ENCODE measurements at places on chromosomes 16 and 17.

GRCh38 chr17:13420878-13421277, 180.9 kb downstream of the HS3ST3A1 start:
- peak; percentile 86 for DNase-seq

DNA sequence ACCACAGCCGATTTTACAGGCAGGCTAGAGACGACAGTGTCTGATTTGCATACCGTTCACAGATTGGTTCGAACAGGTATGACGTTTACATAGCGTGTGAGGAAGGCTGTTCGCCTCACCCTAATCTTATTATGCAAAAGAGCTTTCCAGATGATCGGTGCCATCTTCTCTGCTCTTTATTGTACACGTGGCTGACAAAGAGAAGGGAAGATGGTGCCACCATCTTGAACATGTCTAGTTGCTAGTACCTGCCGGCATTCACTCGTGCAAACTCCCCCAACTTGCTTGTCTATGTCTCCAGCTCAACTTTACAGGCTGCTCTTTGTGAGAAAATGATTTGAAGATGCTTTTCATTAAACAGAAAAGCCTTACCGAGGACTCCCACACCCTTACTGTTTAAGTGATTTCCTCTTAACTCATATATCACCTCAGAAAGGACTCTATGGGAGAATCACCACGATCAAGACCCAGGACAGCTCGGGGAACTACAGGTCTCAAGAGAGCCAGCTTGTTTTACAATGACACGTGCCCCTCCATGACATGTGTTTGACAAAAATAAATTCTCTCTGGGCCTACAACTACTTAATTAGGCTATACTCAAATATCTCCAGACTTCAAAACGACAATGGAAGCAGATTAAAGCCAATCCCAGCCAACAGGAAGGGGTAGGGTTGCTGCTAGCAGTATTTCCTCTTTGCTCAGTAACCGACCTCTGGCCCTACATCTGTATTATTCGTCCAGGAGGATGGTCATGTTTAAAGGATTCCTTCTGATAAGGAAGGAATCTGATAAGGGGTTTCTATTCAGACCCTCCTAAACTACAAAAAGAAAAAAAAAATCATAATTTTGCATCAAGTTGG, 480.6 kb downstream of the TMEM114 start:
- no peak for DNase-seq

GRCh38 chr17:1201132-1201702, 21.4 kb upstream of the ABR start:
- DNase-seq: no peak

- DNase-seq: peak; percentile 24
These were observed at the start of gene VMO1 for GRCh38 chr17:4786106-4786511. TSS of gene VMO1 (minus strand) at chr17:4786364. CDS start at chr17:4786352, 12 bp downstream.

DNA sequence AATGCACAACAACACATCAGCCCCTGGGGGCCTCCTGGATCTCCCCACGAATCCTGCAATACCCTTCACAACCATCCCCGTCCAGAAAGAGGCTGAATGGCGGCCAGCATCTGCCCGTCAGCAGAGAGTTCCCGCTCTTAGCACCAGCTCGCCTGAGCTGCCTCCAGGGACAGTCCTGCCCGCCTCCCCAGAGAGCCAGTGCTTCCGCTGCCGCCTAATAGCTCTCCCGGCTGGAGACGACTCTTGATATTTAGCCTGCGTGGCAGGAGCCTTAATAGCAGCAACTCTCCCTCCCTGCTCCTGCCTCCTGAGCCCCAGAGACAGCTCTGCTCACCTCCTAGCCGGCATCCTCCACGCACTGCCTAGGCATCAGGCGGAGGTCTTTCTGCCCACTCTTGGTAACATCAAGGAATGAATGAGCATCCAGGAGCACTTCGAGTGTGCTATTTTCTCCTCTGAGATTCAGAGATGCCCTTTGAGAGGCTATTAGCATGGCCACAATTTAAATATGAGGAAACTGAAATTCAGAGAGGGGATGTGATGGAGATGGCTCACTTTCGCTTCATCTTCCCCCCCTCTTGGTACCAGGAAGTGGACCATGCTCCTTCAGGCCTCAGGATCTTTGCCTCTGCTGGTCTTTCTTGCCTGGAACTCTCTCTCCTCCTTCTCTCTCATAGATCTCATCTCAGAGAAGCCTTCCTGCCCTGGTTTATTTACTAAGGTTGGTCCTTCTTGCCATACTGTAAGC, 67.9 kb downstream of the RAI1 start:
- DNase-seq: no peak

DNA sequence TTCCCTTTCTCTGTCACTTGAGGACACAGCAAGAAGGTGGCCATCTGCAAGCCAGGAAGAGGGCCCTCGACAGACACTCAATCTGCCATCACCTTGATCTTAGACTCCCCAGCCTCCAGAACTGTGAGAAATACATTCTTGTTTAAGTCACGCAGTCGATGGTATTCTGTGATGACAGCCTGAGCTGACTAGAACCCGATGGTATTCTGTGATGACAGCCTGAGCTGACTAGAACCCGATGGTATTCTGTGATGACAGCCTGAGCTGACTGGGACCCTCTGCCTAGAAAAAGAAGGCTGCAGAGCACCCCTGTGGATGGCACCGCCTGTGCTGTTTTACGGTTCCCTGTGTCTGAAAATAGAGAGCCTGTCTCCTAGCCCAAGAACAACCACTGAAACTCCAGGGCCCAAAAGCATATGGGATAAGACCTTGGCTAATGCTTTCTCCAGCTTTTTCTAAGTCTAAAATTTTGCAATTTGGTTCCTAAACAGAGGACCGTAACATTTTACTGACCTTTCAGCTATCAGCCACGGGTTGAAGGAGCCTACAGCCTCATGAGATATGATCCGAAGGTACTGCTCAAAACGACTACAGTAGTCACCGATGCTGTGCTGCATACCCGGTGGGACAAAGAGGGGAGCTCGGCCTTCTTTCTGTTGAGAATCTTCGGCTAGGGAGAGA, 33.1 kb upstream of the PITPNM3 start:
- peak; percentile 48 for DNase-seq

- DNase-seq: no peak
These were observed 280.0 kb downstream of the SOX9 start for GRCh38 chr17:72400863-72401262.

GRCh38 chr16:83806036-83806435, 1.7 kb upstream of the HSBP1 start:
- no peak for DNase-seq

DNA sequence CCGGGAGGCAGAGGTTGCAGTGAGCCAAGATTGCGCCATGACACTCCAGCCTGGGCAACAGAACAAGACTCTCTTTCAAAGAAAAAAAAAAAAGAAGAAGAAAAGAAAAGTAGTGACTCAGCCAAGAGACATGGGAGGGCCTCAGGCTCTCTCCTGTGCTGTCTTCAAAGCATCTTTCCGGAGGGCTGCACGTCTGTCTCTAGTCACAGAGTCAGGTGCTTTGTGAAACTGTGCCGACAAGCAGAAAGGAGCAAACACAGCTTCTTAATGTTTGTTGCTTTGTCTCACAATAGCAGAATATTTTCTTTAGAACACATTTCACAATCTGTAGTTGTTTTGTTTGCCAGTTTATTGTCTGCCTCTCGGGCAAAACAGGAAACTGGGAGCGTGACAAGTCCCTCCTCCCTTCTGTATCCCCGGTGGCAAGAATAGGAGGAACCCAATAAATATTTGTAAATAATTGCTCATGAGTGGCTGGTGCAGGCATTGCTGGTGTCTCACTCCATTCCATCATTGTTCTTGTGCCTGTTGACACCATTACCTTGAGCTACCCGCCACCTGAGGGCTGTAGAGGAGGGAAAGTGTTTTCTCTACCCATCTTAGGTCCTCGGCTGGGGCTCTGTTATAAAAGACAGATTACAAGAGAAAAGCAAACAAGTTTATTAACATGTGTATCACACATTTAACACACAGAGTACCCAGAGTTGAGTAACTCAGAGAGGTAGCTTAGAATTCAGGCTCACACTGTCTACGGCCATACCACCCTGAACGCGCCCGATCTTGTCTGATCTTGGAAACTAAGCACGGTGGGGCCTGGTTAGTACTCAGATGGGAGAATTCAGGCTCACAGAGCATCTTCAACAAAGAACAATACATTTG, 5.5 kb downstream of the GAST start:
- no peak for DNase-seq

DNA sequence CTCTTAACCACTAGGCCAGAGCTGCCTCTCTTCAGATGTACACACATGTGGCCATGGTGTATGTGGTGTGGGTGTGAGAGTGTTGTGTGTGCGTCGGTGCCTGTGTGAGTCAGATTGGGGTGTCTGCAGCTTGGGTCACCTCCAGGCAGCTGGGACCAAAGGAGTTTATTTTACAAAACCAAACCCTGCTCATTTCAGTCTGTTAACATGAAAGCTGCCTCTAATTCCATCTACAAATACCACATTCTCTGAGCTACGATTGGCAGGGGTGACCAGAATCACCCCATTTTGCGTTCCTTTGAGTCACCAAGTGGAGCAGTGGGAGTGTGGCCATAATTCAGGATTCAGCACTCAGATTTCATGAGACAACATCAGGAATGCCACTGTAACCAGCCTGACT, 105.3 kb downstream of the IRX5 start:
- DNase-seq: peak; percentile 57

DNA sequence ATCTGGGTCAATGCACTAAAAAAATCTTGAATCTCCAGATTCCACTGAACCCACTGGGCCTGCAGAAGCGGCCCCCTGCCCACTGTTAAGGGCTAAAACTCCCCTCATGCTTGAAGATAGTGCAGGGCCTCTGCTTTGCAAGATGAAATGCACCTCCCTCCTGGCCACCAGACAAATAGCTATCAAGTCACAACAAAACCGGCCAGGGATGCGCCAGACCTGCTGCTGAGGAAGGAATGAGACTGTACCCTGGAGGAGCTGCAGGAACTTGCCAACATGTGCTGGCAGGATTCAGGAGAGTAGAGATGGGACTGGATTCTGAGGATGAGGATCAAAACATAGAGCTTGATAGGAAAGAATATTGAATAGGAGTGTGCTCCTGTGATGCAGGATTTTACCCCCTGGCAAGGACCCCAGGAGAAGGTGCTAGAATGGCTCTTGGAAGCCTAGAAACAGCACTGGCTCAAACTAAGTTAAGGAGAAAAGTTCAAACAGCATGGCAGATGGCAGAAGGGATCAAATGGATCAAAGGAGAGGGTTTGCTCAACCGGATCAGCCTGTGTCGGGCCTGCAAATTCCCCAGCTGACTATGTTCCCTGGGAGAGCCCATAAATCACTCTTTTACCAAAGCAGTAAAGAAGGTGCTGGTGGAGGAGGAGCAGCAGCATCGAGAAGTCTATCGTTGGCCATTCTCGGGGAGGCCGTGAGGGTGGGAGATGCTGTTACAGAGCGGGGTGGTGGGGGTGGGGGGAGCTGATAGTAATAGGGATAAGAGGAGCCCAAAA, 27.2 kb upstream of the XYLT2 start:
- DNase-seq: peak; percentile 44

DNA sequence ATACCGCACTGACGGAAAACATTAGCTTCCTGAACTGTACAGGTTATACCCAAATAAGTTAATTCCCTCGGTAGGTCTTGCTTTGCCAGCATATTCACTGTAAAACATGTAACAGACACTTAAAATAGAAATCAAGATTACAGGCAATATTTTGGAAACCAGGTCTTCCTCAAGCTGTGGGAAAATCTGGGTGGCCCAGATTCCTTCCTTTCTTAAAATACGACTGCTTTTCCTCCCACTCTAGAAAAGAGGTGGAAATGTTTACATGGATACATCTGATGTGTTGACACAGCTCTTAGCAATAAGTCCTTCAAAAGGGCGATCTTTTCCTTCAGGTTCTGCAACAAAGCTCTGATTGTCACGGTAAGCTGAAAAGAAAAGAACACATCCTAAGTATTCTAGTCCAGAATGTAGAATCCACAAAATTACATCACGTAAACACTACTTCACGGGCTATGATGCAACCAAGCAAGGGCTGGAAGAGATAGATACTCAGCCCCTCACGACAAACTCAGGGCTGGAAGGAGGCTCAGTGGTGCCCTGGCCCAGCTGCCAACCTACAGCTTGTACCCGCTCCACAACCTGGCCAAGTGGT, 18.4 kb downstream of the STX8 start:
- DNase-seq: peak; percentile 43

DNA sequence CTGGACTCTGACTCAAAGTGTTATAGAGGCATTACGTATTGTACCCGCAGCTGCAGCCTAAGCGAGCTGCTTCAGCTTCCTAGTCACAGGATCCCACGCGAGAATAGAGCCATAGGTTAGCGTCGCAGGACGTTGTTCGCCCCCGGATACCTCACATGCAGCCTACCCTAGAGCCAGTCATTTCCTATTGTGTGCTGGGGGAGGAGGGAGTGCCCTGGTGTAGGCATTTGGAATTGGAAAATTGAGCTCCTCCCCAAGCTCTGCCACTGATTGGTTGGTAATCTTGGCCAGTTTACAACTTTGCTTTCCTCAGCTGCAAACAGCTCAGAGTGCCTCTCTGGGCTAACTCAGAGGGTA, 530 bp downstream of the NAA60 start:
- DNase-seq: peak; percentile 64

- peak; percentile 57 for DNase-seq
These were observed at the start of gene MCRIP2 for GRCh38 chr16:641326-642188. TSS of gene MCRIP2 (plus strand) at chr16:641828. CDS start at chr16:641992, 164 bp downstream.

GRCh38 chr17:73902416-73903181, 258.4 kb upstream of the SDK2 start:
- DNase-seq: no peak

GRCh38 chr16:23132775-23133463, 16.3 kb downstream of the USP31 start:
- peak; percentile 66 for DNase-seq

DNA sequence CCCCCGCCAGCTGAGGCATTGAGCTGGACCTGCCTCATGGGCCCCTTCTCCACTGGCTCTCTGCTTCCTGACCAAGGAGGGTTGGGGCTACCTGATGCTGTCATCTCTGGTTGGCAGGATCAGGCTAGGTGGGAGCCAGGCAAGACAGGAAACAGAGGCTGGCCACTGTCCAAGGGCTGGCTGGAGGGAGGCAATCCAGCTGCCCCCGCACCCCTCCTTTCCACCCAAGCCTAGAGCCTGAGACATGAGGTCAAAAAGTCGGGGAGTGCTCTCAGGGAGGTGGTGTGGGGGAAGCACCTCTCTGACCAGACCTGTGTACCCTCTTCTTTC, 14.5 kb downstream of the NGFR start:
- DNase-seq: no peak

GRCh38 chr16:65377195-65377594, 255.3 kb upstream of the CDH11 start:
- DNase-seq: peak; percentile 40

All from fibroblast of skin of right quadriceps (primary cell).